Thyroid gland (tissue), 4 donors: ENCODE measurements at places on chromosomes 3 and 15. TPM values are rescaled to one million over a fixed set of nuclear protein-coding genes. Genes with fewer than 3 reads are reported as not detected.

DNA sequence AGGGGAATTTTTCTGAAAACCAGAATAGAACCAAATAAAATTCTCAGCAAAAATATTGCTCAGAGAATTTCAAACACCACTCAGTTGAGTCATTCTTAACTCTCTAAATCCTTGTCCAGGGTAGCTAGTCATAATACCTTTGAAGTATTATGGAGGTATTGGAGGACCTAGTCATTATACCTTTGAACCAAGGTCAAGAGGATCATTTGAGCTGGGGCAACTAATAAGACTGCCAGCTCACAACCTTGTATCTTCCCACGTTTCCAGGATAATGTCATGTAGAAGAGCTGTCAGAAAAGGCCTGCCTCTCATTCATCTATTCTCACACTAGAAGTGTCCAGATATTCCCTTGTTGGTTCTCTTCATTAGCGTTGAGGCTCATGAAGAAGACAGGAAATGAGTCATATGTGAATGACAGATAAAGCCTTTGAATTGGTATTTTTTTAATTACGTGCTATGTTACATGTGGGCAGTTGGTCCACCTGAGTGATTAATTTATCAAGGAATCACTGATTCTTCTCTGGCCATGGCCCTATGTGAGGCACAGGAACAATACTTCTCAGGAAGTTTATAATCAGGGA lies 48.3 kb downstream of the TOPAZ1 start:
- no peak for DNase-seq

- DNase-seq, result no peak
Observed at GRCh38 chr3:170840291-170840859, 29.6 kb downstream of the RPL22L1 start.

- no peak for DNase-seq
Observed at GRCh38 chr3:50655009-50655830, 19.5 kb upstream of the DOCK3 start.

DNA sequence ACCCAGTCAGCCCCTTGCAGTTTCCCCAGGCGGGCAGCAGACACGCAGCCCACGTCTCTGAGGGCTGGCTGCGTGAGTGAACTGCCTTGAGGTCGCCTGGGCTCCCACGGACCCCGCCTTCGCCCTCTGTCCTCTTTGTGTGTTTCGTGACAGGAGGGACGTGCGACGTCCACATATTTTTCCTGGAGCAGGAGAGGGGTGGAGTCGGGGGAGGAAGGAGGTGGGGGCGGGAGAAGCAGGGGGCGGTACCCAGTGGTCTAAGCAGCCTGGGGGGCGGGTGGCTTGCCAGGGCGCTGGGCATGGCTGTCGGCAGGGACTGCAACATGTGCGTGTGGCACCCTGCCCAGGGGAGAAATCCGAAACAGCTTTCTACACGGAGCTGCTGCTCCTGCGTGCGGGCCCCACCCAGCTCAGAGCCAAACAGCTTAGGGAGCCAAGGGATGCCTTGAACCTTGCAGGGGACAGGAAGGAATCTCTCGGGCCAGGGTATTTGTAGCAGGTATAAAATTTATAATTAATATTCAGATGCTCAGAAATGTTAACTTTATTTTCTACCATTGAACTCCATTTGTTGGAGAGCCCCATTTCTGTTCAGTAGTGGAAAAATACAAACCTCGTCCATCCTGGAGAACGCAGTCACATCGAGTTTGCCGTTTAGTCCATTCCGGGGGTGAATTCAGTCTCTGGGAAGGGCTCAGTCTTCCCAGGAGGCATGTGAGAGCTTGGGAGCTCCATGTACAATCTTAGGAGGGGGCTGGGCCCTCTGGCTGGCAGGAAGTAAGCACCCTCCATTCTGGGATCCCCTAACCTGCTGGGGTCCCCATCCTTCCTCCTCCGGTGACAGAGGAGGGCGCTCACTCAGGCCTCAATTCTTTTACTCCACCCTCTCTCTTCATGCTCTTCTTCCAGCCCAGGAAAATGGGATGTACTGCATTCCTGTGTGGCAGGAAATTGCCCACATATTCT lies 79.1 kb upstream of the MEF2A start:
- DNase-seq, result peak; percentile 84

DNA sequence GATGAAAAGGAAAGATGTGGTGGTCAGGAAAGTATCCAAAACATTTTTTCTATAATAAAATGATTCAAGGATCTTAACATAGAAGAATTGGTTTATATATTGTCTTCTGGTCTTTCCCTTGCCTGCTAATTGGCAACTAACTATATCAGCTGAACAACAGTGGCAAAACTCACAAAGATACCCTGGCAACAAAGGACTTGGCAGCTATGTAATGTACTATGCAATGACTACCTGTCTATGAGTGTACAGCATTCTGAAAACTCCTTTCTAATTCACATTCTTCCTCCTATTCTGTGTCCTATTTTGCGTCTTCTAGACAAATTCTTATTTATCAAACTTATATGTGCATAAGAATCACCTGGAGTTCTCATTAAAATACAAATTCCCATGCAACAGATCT lies 15.7 kb upstream of the SERPINI2 start:
- no peak for DNase-seq

DNA sequence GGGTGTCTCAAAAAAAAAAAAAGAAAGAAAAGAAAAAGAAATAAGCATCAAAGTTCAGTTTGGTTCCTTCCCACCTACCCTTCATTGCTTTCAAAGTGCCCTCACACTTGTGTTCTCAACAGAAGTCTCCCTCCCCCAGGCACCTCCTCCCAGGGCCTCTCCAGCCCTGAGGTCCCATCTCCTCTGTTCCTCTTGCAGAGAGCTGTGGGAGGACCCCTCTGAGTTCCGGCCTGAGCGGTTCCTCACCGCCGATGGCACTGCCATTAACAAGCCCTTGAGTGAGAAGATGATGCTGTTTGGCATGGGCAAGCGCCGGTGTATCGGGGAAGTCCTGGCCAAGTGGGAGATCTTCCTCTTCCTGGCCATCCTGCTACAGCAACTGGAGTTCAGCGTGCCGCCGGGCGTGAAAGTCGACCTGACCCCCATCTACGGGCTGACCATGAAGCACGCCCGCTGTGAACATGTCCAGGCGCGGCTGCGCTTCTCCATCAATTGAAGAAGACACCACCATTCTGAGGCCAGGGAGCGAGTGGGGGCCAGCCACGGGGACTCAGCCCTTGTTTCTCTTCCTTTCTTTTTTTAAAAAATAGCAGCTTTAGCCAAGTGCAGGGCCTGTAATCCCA lies 6.1 kb downstream of the CYP1A2 start:
- no peak for DNase-seq

DNA sequence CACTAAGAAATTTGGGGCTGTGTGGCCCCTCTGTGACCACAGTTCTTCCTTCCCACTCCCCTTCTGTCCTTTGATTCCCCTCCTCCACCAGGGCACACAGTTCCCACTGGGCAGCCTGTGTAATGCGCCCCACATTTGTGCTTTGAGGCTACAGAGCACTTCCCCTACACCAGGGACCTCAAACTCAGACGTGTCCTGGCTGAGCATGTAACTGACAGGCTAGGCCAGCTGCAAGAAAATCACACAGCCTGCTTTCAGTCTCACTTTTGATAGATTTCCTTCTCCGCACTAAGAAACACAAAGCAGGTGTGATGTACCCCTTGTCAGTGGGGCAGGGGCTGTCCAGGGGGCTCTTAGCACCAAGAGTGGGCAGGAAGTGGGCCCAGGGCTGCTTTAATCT lies 29.6 kb downstream of the PRKCD start:
- no peak for DNase-seq

- no peak for DNase-seq
Observed at GRCh38 chr15:93331545-93332167, 242.6 kb upstream of the RGMA start.

DNA sequence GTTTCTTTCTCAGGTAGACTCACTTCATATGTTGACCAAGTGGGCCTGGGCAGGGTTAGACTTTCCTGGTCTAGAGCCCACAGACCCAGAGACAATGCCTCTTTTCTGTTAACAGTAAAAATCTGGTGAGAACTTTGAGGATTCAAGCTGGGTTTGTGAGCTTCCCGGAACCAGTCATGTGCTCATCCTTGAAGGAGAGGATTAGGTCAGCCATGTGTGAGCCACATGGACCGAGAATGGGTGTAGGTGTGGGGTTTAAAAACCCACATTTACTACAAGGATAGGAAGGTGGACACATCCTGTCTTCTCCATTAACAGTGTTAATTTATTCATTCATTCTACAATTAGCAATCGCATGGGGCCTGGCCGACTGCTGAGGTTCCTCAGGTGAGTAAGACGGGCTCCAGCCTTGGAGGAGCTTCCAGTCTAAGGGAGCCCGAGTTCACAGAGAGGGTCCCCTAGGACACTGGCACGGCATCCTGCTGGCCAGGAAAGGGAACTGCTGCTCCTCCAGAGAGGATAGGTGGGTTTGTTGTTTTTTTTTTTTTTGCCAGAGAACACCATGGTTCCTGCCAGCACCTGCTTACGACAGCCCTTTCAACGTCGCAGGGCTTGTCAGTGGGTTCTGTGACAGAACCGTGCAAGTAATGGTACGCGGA lies 69.0 kb downstream of the SQOR start:
- no peak for DNase-seq

DNA sequence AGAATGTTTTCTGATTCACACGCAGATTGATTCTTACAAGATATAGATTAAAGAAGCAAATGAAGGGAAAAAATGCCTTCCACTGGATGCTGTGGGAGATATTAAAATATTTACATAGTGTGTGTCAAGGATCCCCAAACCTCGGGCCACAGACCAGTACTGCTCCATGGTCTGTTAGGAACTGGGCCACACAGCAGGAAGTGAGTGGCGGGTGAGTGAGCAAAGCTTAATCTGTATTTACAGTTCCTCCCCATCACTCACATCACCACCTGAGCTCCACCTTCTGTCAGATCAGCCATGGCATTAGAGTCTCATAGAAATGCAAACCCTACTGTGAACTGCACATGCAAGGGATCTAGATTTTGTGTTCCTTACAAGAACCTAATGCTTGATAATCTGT lies 552.6 kb upstream of the GOLIM4 start:
- no peak for DNase-seq

DNA sequence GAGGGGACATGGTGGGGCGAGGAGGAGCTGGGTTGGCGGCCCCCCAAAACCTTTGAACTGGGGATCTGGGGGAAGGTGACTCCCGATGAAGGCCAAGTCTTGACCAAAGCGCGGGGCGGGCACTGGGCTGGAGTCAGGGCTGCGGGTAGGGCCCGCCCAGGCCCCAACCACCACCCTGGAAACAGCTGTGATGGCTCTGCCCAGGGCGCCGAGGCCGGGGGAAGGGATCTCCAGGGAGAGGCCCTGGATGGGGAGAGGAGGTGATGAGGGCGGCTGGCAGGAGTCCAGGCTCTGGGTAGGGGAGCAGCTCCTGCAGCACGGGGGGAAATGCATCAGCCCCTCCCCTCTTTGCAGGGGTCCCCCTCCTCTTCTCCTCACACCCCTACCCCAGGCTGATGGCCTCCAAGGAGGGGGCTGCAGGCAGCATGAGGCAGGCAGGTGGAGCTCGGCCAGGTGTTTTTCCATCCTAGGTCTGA lies 5.9 kb upstream of the C15orf39 start:
- peak; percentile 63 for DNase-seq

GRCh38 chr3:81967393-81967792 lies 205.9 kb upstream of the GBE1 start:
- no peak for DNase-seq

- DNase-seq, result no peak
Observed at GRCh38 chr15:48696627-48697312, 51.3 kb upstream of the FBN1 start.

GRCh38 chr3:23926736-23927135 lies 9.8 kb downstream of the RPL15 start:
- no peak for DNase-seq

DNA sequence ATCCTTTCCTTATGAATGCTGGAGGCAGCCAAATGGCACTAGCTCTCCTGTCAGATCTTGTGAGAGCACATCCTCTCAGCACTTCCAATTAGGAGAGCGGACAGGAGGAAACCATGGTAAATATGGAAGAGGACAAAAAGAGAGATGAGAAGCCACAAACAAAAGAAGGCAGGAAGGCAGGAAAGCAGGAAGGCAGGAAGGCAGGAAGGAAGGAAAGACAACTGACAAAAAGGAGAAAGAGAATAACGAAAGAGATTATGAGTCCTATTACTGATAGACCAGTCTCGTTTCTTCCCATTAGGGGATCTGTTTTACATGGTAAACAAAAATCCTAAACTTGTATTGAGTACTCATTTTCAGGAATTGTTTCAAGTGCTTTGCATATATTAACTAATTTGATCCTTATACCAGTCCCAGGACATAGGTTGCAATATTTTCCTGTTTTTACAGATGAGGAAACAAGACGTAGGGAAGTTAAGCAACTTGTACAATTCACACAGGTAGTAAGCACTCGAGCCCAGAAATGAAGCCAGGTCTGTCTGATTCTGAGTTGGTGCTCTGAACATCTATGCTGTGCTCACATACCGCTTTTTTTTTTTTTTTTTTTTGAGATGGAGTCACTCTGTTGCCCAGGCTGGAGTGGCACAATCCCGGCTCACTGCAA lies 4.2 kb downstream of the BCL2A1 start:
- no peak for DNase-seq

GRCh38 chr15:58441376-58442070 lies 9.7 kb downstream of the LIPC start:
- no peak for DNase-seq

GRCh38 chr3:65793495-65794200 lies 245.1 kb downstream of the MAGI1 start:
- no peak for DNase-seq

GRCh38 chr3:155604967-155605366 lies 139.9 kb downstream of the PLCH1 start:
- no peak for DNase-seq

- DNase-seq, result no peak
Observed at GRCh38 chr3:63094642-63095408, 183.3 kb upstream of the SYNPR start.

DNA sequence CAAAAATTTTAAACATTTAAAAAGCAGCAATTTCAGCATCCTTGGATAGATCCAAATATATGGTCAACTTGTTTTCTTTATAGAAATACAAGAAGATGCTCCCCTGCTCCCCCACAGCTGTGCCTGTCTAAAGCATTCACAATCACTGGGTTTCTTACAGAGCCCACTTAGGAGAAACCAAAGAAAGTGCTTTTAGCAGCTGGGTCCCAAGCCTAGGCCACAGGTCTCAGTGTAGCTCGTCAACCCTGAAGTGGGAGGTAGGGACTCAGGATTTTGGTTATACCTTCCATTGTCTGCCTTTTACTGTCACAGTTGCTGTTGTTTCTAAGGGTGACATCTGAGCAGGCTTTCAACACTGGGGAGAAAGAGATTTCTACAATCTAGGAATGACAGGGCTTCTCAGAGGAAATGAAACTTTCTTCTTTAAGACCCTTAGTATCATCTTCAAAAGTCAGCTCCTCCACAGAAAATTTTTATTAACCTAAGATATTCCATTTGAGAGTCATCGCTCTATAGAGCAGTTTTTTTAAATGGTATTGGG lies 199.3 kb upstream of the CMC1 start:
- no peak for DNase-seq

PDCD6IP gene
- 181 TPM for total RNA-seq

SHISA5 gene
- 111 TPM for total RNA-seq

FYCO1 gene
- total RNA-seq, result 51.7 TPM

RASA2 gene
- 45.5 TPM for total RNA-seq

FAM107A gene
- 62.3 TPM for total RNA-seq

GOLGA8J gene
- 3.7 TPM for total RNA-seq

KIF7 gene
- total RNA-seq, result 7.9 TPM

SHC4 gene
- total RNA-seq, result 0.13 TPM

CCK gene
- 0.89 TPM for total RNA-seq

DAPK2 gene
- 47.4 TPM for total RNA-seq

GOLGA8O gene
- 5.9 TPM for total RNA-seq

SPRED1 gene
- 86.9 TPM for total RNA-seq

NIPA2 gene
- 58.7 TPM for total RNA-seq

THRB gene
- 11.1 TPM for total RNA-seq

CELF6 gene
- total RNA-seq, result 8.6 TPM

CCDC9B gene
- total RNA-seq, result 95.0 TPM
